ENCODE measurements at places on chromosomes 4 and X.

GRCh38 chr4:93718233-93718632 is 110.3 kb upstream of the ATOH1 start:
- DNase-seq, result no peak

GRCh38 chr4:10577508-10578426 is 106.8 kb downstream of the CLNK start:
- peak; percentile 12 for DNase-seq

DNA sequence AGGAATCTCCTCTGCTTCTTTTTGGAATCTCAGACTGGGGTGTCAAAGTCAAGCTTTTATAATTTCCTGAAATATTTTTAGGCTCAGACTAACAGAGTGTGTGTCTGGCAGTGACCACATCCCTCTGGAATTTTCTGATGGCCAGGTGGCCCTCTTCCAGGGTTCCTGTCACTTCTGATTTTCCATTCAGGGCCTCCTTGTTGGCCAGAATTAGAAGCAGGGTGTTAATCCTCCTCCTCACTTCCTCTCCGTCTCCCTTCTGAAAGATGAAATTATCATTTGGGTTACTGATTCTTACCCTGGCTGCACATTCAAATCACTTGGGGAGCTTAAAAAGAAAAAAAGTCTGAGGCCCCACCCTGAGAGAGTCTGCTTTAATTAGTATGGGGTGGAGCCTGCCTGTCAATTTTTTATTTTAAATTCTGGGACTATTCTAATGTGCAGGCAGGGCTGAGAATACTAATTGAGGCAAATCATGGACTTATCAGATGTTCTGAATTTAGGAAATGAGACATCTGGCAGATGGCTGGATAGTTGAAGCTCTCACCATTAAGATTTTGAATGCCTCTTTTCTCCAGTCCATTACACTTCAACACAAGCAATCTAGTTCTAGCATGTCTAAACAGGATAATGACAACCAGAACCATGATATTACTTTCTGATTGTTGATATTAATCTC is 43.2 kb downstream of the HAND2 start:
- DNase-seq, result no peak

DNA sequence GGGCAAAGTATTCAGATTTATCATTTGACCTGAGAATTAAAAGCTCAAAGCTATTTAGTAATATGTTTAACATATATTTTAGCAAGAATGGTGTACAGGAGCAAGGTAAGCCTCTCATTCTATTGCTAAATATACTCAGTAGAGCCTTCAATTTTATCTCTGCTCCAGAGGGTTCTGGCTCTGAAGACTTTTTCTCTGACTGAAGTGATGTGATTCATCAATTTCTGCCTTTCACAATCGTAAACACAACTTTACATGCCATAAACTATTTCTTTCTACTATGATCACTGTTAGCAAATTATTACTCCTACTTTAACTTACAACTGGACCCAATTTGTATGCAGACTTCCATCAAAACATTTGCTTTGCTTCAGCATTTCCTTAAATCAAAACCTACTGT is 315.0 kb upstream of the NDST4 start:
- no peak for DNase-seq

DNA sequence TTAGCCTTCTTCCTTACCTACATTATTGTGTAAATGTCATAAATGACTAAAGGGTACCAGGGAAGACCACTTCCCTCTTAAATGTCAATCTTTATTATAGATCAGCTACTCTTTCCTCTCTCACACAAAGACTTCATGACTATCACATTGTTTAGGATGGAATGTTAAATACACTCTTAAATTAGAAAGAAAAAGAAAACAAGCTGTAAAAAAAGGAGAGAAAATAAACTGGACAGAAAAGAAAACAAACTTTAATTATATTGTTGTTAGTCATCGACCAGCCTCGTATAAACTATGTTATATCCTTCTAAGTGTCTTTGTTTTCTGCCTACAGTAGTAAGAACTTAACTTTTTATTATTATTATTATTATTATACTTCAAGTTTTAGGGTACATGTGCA is 666.4 kb upstream of the NR3C2 start:
- no peak for DNase-seq

DNA sequence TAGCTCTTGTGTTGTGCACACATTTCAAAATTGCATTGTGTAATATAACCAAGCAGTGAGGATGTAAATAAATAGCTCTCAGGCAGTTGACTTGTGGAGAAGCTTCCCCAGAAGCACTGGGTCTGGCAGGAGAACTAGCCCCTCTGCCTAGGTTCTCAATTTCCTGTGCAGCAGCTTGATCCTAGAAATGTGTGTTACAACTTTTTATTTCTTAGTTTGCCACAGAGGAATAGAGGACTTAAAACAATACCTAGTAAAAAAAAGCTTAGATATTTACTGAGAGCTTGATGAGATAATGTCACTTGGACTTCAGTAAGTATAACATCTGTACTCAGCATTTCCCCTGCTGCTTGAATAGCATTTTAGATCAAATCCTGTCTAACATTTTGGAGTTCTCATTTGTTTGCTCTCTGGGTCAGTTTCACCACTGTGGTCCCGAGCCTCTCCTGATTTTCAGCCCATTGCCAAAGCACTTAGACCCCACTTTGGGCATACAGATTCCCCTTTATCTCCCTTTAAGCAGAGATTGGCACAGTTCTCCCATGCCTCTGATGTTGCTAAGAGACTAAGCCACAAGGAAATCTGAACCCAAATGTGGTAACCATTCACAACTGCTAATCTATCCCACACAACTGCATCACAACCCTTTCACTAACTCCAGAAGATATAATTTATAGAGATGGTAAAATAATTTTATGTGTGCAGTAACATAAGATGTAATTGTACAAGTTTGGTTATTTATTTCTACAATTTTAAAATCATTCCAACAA is 98.2 kb upstream of the NRK start:
- no peak for DNase-seq

Measured in COR-L47 (cell line).